Immature natural killer cell (primary cell): ENCODE measurements at places on chromosomes 11 and 22. TPM values are rescaled to one million over a fixed set of nuclear protein-coding genes. Genes with fewer than 3 reads are reported as not detected.

CHADL gene
- polyA plus RNA-seq = 0.32 TPM

GRCh38 chr22:32328306-32329201, 29.1 kb upstream of the RFPL3 start:
- DNase-seq = no peak

TMEM121B gene
- not detected for polyA plus RNA-seq

- no peak for DNase-seq
Observed at GRCh38 chr11:44698252-44698912, 28.4 kb upstream of the TSPAN18 start.

- DNase-seq = no peak
Observed at GRCh38 chr11:19605520-19606371, 106.9 kb upstream of the NAV2 start.

DNA sequence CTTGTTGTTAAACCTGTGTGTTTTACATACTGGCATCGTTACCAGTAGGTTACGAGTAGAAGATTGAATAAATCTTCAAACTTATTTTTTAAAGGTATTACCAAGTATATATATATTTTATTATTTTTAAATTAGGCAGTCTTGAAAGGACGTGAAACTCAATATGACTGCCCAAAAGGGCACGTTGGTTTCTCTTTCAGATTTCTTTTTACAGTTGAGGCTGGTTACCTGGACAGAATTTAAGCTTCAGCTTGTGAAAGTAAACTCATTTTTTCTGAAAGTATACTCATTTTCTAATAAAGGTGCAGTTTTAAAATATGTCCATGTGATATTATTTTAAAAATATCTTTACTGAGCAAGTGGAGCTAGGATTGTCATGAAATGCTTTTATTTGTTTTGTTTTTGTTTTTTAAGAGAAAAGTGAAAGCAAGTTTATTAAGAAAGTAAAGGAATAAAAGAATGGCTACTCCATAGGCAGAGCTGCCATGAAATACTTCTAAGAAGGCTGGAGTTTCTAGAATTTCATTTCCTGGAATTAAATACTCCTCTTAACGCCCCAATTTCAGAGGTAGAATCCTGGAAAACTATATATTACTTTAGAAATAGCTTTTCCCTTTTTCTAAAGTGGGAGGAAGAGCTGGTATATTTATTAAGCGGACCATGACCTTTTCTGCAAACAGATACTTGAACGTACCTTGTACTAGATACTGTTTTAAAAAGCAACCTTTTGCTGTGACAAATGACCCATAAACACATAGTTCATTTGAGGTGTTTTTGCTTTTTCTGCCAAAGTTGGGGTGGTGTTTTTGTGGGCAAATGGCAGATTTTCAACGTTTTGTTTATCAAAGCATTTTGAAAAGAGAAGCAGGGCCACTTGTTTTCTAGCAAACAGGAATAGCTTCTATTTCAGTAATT, 1.9 kb downstream of the FBXO7 start:
- DNase-seq = peak; percentile 16

DNA sequence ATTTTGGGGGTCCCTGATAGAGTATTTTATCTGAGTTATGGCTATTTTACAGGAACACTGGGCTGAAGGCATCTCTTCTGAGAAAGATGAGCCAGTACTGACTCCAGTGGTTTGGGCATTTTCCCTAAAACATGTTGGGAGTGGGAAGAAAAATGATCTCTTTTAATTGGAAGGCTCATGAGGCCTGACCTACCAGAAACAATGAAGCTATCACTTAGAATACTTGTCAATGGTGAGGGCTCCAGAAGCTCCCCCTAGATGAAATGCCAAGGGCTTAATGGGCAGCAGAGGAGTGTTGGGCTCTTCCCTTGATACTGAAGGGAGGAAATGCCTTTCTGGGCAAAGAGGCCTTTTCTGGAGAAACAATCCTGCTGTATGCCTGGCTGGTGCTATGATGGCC, 63.5 kb upstream of the BDNF start:
- DNase-seq = no peak

DNA sequence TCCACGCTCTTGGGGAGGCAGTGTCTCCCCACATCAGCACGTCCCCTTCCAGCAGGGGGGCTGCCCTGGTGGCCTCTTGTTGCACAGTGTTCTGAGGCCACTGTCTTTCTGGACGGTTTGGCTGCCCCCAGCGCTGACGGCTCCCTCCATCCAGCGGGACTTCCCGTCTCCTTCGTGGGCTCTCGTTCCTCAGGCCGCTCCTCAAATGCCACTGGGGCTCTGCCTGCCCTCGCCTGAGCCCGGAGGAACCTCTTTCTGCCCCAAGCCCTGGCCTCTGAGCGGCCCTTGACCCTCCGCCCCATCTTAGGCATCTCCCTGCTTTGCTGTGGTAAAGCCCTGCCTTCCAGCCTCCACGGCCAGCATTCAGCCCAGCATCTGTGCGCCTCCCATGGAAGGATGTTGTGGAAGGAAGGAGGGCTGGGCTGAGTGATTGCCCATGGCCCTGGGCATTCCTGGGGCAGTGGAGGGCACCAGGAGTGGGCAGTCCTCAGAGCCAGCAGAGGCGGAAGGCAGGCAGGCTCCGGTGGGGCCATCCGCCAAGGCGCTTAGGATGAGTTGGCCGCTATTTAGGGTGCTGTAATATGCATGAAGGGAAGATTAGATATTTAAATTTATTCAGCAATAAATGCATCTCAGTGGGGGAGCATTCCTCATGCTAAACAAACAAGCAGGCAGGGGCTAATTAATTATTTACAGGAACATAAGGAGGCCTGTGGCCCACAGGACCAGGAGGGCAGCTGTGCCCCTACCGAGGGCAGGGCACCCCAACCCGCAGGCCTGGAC, 17.8 kb downstream of the OTUB1 start:
- no peak for DNase-seq

- DNase-seq = no peak
Observed at GRCh38 chr11:132551016-132551415, 981.3 kb downstream of the OPCML start.

DNA sequence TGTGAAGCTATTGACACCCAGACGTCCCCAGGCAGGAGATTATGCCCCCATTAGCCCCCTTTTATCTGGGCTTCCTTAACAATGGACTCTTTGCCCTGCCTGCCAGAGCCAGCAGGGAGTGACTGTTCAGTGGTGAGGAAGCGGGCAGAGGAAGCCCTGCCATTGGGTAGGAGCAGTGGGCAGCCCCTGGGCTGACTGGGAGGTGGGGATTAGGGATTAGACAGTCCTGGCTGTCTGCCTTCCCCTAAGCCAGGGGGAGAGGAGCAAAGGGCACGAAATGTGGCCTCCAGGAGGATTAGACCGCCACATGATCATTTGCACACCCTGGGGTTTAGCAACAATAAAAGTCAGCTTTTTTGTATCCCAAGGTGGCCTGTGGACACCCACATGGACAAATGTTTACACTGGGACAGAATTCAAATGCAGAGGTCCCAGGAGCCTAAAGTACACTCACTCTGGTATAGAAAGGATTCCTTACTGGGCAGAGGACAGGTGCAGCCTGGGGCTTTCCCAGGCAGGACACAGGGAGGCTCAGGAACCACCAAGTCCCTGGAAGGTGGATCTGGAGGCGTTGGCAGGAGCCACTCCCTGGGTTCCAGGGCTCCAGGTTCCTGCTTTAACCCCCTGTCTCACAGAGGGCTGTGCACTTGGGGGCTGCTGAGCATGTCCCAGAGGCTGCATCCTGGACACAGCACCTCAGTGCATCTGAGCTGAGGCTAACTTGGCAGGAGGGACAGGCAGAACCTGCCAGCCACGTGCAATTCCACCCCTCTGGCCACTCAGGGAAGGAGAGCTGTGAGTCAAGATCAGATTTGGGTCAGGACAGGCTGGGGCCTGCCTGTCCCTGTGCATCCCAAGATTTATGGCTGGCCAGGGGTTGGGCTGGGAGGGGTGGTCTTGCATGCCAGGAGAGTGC, 2.1 kb downstream of the PNPLA3 start:
- DNase-seq = no peak

SOX10 gene
- not detected for polyA plus RNA-seq

DNA sequence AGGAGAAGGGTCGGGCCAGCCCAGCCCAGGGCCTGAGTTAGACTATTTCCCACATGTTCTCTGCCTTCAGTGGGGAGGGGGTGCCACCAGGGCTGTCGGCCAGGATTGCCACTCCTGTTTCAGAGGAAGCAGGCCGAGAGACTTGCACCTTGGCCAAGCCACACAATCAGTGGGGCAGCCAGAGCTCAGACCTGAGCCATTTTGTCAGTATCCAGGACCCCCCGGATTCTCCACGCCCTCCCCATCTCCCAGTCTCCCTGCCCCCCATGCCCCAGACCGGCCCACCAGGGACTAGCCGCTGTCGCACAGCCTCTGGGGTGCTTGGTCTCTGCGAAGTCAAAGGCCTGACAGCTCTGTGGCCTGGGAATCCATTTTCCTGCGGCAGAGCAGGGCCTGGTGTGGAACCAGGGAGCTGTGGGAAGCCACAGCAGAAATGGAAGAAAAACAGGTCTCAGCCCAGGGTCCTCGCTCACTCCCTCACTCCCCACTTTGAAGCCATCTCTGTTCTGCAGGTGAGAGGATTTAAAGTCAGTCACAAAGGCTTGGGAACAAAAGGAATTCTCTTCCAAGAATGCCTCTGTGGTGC, 25.5 kb upstream of the MGAT3 start:
- DNase-seq = no peak

GRCh38 chr11:27875831-27876775, 175.8 kb upstream of the BDNF start:
- no peak for DNase-seq

GRCh38 chr22:21946262-21946925, 6.3 kb downstream of the PPM1F start:
- no peak for DNase-seq

DNA sequence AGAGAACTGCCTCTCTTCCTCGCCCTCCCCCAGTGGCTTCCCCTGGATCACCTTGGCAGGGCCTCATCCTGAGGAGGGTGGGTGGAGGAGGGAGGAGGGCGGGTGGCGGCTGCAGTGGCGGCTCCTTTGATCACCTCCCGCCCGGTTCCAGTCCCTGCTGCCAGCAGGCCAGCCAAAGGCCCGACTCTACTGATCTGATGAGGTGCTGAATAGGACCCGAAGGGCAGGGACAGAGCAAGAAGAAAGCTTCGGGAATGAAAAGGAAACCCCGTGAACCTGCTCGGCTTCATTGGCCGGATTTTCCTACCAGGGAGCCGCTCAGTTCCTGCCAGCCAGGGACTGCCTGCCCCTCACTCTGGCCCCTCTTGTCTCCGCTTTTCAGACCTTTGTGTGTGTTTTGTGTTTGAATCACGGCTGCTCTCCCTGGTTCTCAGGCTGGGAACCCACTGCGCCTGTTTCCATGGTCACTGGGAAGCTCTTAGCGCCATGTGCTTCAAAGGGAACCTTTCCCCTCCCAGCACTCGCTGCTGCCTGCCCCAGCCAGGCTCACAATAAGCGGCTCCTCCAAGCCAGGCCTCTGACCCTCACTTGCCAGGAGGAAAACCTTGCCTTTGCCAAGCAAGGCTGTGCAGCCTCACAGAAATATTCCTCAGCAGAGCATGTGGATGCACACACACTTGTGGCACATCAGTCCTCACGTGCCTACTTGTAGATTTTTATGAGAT, 56.8 kb downstream of the C22orf31 start:
- DNase-seq = no peak

KCNJ1 gene
- polyA plus RNA-seq = not detected

CSF2RB gene
- polyA plus RNA-seq = not detected

GRCh38 chr11:80948781-80949180, 1508.0 kb upstream of the TENM4 start:
- DNase-seq = no peak

C11orf97 gene
- not detected for polyA plus RNA-seq

DNA sequence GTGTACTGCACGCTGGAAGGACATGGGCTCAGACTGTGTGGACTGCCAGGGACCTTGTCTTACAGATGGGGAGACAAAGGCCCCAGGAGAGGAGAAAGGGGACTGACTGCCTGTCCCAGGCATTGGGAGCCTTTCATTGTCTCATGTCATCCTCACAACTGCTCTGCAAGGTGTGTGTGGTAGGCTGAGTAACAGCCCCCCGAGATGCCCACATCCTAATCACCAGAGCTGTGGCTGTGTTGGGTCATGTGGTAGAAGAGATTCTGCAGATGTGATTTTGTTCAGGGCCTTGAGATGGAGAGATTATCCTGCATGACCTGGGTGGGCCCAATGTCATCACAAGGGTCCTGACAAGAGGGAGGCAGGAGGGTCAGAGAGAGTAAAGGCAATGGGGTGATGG, 39.1 kb downstream of the ARRB1 start:
- no peak for DNase-seq

- DNase-seq = no peak
Observed at GRCh38 chr22:48431014-48431413, 1396.7 kb downstream of the BRD1 start.

GRCh38 chr22:26399289-26399688, 29.8 kb upstream of the ASPHD2 start:
- no peak for DNase-seq
